ENCODE measurements at places on chromosomes 4 and X.

- DNase-seq: no peak
Observed at GRCh38 chrX:150982235-150982787, 824 bp upstream of the HMGB3 start.

DNA sequence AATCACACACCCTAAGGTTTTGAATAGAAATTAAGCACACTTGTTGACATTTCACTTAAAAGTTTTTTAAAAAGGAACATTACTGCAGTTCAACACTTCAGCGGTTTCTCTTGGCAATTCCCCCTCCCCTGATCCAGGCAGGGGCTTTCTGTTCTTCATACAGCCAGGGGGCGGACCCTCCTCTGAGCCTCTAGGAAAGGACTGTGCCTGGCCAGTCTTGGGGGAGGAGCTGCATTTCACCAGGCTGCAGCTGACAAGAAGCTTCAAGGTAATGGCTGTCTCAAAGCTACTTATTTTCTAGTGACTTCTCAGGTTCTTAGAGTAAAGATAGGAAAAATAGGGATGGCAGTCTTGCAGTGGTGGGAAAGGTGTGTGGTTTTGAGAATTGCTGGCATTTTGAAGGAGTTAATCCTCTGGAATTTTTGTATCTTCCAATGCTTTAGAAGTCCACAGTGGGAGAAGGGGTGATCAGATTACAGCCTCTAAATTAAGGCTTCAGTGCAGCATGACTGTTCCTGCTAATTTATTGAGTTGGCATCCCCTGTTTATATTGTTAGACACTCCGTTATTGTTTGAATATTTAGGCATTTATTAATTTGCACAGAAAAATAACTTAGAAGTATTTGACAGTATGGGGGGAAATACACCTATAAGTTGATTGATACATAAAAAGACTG, 33.5 kb downstream of the PWWP3B start:
- DNase-seq: no peak

DNA sequence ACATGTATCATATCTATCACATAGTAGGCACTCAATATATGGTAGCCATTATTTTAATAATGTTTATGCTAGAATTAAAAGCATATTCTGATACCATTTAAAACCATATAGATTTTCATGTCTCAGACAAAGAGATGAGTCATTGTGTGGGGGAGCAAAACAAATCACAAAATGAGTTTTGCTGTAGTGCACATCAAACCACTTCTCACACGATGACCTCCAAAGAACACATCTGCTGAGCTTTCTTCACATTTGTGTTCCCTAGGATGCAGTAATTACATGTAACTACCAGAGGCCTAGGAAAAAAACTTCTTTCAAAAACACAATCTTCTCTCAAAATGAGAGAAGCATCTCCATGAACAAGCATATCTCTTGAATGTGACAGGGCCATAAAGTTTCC, 56.1 kb upstream of the BRS3 start:
- no peak for DNase-seq

GRCh38 chr4:5463936-5464650, 244.3 kb downstream of the EVC2 start:
- no peak for DNase-seq

DNA sequence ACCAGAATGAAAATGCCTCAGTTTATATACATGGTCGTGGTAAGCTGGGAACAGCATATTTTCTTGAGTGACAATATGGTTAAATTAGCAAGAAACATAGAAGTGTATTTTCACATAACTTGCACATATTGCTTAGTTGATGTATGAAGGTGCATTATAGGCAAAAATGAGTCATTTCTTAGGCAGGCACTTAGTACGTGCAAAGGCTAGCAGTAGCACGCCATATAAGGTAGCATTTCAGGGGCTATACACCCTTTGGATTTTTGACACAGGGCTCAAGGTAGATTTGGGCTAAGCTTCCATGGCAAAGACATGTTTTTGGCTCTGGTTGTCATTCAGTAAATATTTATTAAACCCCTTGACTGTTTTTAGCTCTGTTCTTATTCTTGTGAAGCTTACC, 33.1 kb downstream of the PCDH7 start:
- no peak for DNase-seq

GRCh38 chr4:166662266-166662843, 571.9 kb downstream of the SPOCK3 start:
- DNase-seq: no peak

GRCh38 chr4:87414816-87415215, 7.6 kb upstream of the NUDT9 start:
- no peak for DNase-seq

- DNase-seq: no peak
Observed at GRCh38 chr4:119209586-119209985, 2.9 kb upstream of the USP53 start.

- no peak for DNase-seq
Observed at GRCh38 chr4:155544547-155544946, 122.1 kb upstream of the GUCY1A1 start.

DNA sequence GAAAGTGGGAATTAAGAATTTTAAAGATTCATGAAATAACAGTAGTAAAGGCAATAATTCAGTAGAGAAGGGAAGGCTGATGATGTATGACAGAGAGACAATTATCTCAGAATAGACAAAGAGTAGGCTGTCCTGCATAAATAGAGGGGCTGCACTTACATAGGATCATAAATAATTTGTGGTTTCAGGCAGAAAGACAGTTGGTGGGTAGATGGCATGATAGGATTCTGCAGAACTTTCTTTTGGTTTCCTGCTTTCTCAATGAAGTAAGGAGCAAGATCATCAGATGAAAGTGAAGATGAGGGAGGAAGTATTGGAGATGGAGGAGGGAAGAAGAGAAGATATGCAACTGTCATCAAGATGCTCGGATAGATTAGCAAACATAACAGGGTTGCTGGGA, 604.9 kb upstream of the ZFP42 start:
- DNase-seq: no peak

DNA sequence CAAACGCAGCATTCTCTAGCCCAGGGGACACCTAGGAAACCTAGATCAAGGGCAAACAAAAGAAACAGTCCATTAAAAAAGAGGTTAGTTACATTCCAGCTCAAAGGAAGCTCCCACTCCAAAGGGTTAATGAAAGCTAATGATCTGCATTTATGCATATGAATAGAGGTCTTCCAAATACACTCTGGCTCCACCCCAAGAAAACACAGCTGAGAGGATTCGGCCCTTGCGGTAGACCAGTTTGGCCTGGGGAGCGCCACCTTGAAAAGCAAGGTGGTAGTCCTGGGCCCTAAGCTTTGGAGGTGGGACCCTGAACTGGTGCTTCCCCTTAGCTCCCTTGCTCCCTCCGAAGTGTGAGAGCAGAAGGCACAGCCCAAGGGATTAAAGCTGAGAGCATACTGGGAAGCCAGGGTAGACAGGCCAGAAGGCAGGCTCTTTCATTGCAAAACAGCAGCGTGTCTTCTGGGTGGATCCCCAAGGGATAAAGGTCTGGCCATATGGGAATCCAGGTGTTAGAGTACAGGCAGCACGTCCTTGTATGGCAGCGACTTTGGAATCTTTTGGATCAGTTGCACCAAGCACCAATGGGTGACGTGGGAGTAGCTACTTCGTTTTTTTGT, 3.7 kb downstream of the GABRQ start:
- DNase-seq: no peak

- DNase-seq: no peak
Observed at GRCh38 chr4:184541907-184542306, 67.6 kb upstream of the IRF2 start.

DNA sequence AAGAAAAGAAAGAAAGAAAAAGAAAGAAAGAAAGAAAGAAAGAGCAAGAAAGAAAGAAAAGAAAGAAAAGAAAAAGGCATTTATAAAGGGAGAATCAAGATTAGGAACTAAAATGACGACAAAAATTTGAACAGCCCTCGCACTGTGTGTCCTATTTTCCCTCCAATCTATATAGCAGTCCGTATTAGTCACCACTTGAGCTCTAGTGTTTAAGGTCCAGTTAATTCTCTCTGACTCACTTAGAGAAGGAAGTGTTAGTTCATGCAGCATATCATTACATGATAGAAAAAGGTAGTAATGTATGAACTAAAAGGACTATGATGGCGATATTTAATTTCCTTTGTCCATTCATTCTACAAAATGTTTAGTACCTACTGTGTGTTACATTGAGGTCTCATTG, 122.7 kb downstream of the CBLL2 start:
- DNase-seq: no peak

DNA sequence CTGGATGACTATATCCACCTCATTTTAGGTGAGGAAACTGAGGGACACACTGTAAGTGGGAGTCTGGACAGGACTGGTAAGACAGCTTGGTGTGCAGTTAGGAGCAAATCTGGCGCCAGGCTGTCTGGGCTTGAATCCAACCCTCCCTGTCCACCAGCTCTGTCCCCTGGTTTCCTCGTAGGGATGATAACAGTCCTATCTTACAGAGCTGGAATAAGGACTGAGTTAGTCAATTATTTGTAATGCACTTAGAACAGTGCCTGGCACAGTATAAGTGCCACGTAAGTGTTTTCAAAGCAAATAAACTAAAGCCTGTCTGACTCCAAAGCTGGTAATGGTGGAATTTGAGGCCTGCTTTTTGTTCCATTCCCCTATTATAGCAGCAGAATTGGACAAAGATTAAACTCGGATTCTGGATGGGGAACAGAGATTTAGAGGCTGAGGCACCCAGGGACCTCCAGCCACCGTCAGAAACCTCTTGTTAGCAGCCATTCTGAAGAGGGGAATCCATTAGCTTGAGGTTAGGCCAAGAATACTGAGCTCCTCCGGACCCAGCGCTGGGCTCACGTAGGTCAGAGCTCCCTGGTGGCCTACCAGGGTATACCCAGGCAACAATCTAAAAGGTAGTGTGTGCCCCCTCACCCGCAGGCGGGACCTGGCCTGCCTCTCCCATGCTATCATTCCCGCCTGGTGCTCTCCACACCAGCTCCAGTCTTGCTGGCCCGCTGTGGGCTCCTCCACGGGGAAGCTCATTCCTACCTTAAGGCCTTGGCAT, 102.1 kb downstream of the UCHL1 start:
- DNase-seq: no peak

DNA sequence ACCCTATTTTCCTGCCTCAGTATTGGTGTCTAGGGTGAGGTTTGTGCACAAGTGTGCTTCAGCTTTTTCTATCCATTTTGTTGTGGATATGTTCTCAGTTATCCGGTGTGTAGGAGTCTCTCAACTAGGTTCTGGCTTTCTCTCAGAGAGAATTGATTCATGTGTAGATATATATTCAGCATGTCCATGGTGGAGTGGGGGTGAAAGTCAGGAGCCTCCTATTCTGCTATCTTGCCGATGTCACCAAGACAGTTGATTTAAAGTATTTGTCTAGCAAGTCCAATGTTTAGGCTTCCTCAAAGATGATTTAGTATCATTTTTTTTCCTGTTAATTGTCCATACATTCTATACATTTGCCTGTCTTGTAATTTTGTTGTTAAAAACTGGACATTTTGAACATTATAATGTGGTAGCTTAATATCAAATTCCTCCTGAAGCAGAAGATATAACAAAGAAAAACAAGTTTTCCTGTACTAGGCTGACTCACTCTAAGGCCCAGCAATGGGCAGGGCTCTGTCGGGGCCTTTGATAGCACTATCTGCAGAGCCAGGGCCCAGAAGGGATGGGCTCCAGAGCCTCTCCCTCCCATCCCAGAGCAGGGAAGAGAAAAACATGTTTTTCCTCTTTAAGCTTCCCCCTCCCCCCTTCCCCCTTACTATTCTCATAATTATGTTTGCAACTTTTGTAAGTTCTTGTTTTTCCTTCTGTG, 37.6 kb downstream of the GLUD2 start:
- DNase-seq: no peak

GRCh38 chr4:38062088-38062775, 102.0 kb downstream of the PTTG2 start:
- peak; percentile 89 for DNase-seq

DNA sequence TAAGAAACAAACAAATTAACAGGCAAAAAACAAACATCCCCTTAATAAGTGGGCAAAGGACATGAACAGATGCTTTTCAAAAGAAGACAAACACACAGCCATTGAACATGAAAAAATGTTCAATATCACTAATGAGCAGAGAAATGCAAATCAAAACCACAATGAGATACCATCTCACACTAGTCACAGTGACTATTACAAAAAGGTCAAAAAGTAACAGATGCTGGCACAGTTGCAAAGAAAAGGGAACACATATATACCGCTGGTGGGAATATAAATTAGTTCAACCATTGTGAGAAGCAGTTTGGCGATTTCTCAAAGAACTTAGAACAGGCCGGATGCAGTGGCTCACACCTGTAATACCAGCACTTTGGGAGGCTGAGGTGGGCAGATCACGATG, 146.1 kb upstream of the NEIL3 start:
- DNase-seq: no peak

GRCh38 chr4:64399313-64400109, 9.7 kb downstream of the TECRL start:
- DNase-seq: no peak

GRCh38 chrX:26783512-26784225, 567.7 kb downstream of the MAGEB5 start:
- DNase-seq: no peak

- DNase-seq: no peak
Observed at GRCh38 chr4:3874028-3874415, 107.8 kb downstream of the ADRA2C start.

- no peak for DNase-seq
Observed at GRCh38 chr4:22130741-22131140, 182.2 kb upstream of the KCNIP4 start.

GRCh38 chrX:120120223-120120622, 4.5 kb upstream of the RHOXF1 start:
- DNase-seq: no peak

- no peak for DNase-seq
Observed at GRCh38 chrX:69493193-69493592, 10.9 kb upstream of the NALF2 start.

DNA sequence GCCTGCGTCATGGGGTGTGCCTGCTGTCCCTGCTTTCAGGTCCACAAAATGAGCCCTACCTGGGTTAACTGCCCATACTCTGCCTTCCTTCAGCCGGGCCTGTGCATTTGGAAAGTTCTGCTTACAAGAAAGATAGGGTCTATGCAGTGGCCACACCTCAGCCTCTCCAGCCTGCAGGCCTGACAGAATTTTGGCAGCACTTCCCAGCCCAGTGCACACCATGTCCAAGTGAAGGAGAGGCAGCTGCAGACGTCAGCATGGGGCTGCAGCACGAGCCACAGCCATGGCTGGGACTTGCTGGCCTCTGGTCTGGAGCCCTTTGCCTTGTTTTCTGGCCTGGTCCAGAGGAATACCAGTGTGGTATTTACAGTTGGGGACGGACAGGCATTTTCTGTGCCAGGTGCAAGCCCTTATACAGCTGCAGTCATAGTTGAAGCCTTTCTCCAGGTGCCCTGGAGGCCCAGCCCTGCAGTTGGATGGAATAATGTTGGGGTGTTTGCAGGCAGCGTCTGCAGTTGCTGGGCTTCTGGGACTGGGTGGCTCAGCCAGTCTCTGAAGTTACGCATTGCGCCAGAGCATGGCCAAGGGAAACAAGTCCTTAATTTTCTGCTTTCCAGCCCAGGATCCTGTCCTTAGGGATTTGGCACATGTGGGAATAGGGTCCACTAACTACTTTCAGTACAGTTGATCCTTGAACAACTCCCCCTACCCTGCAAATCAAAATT, 26.2 kb downstream of the JADE1 start:
- no peak for DNase-seq

DNA sequence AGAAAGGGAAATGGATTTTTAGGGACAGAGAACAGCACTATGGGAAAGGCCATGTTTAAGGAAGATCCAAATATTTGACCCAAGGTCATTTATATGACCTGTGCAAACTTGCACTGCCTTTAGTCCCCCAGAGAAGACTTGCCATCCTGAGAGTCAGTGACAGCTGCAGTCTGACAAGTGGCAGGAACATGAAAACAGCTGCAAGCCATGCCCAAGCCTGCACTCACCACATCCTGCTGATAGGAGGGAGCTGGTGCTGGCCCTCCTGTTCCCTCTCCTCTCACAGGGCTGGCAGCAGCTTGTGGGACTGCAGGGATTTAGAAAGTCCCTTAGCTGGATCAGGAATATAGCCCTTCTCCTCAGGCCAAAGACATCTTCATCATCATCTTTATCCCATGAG, 187.7 kb downstream of the RAP1GDS1 start:
- no peak for DNase-seq

Measured in posterior cingulate gyrus (tissue), 11 donors.